ENCODE measurements at places on chromosomes 5 and 9.

DNA sequence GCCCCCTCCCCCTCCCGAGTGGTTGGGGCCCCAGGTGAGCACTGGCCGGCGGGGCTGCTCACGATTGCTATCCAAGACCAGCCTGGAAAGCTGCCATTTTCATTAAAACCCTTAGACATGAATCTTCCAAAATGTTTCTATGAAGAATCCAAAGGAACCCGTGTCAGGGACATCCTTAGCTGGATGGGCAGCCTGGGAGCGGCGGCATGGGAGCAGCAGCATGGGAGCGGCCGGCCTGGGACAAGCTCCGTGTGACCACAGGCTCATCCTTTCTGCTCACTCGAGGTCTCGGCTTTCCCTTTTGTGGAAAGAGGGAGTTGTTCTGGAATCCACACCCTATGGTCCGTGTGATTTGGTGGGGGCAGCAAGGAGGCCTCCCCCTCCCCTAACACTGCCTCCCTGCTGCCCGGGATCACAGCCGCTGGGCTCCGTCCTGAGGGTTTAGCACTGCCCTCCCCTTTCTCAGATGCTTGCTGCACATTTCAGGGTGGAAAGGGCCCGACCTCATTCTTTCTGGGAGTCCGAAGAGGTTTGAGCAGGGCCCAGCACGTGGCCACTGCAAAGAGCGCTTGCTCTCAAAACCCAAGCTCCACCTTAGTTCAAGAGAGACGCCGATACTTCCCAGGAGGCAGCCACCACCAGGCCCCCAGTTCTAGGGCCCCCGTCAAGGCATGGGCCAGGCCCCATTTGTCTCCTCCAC is 127.7 kb downstream of the RXRA start:
- no peak for DNase-seq

- no peak for DNase-seq
Measured at GRCh38 chr9:23741351-23741750, 84.7 kb downstream of the ELAVL2 start.

GRCh38 chr5:82185851-82186250 is 92.3 kb downstream of the RPS23 start:
- no peak for DNase-seq

DNA sequence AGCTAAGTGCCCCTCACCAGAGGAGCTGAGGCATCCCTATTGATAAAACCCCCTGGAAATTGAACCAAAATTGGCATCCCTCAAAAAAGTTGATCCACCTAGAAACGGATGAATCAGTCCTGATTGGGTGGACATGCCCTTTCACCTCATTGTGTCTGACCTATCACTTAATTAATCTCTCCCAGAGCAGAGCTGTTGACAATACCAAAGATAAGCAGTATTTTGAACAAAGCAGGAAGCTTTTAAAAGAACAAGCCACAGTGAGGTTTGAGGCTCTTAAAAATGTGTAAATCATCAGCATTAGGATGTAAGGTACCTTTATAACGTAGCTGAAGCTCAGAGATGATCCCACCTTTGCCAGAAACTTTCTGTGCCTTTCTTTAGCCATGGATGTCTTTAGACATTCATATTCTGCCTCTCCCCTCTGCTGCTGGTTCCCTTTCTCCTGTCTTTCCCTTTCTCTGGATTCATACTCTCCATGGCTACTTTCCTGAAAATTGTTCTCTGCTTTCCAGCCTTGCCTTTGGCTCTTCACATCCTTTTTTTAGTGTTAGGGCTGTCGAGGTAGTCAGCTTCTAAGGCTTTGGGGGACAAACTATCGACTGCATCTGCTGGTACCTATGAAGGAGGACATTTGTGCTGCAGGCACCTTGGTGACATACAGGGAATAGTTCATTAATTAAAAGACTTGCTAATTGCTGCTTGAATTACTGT is 7.8 kb upstream of the LHX2 start:
- no peak for DNase-seq

GRCh38 chr5:175166026-175166425 is 278.0 kb downstream of the DRD1 start:
- no peak for DNase-seq

GRCh38 chr9:27495480-27496134 is 28.5 kb upstream of the IFNK start:
- DNase-seq, result no peak

DNA sequence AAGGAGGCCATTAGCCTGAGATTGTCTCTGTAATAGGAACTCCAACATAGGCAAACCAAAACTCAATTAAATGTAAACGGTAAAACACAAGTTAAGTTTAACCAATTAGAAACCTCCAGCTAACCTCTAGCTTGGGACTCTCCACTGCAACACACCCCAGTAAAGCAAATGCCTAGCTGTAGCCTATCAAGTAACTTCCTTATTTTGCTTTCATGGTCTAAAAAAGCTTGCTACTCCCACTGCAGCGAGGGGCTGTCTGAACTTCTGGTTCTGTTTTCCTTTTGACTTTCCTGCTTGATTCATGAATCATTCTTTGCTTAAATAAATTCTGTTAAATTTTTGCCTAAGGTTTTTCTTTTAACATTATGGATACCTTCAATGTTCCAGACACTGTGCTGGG is 24.4 kb upstream of the C5orf46 start:
- no peak for DNase-seq

DNA sequence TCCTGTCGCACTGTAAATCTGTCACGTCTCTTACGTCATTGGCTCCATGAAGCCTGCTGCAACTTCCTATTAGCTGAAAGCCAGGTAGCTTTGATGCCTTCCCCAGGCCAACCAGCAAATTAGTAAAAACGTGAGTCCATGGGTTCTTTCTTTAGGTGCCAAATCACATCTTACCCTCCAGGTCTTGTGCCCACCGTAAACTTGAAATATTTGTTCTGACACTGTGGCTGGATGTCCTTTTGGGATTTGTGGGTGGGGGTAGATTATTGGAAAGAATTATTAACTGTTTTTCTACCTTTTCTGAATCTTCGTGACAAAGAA is 172.8 kb downstream of the NR3C1 start:
- DNase-seq, result no peak

DNA sequence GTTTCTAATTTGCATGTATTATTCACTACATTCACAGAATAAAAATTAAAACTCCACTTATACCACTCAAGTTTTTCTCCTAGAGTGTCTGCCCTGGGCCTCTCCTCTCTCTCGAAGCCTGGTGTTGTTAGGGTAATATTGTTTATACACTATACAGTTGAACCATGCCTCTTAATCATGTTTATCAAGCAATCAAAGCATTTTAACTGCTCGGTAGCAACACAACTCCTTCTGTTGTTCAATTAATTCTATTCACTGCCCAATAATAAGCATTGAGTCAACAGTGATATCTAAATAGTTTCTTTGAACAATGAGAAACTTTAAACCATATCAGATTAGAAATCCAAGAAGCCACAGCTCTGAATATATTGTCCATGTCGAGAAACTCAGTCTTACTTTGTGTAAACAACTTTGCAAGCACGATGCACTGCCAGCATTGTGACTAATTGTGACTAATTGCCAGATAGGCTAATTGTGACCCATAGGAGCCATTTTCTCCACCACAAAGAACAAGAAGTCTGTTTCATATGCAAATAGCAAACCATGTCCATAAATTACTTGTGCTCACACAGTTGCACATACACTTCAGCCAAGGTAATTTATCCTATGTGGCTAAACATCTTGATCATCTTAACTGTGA is at the start of gene DNAH5:
Gene DNAH5, minus strand, starts transcription at position 129 of the 640 bp plus-strand sequence. CDS start 250 bp downstream, outside the sequence.
- no peak for DNase-seq

DNA sequence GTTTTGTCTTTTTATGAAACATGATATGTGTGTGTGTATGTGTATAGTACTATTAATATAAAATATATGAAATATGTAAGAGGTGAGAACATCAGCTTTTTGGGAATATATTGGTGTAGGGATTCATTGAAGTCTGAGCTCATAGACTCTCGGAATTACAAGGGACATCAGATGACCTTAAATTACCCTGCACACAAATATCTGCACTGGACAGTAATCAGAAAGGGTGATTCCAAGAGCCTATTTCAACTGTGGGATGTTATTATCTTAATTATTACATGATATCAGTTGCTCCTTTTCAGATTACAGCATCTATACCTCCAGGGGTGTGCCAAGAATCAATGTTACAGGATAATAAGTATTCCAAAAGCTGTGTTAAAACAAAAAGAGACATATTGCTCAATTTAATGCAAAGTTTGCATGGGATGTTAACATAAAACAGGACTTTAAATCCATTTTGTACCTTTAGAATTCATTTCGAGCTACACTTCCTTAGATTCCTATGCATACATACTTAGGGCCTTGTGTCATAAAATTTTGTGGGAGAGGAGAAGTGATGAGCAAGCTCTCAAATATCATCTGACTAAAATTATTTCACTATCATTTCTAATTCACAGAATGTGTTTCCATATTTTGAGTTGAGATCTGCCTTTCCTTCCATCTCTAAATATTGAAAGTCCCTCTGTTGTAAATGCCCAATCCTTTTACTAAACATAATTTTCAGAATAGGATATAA is 365.2 kb downstream of the BRINP1 start:
- DNase-seq, result no peak

GRCh38 chr9:27542508-27542907 is 12.9 kb upstream of the MOB3B start:
- DNase-seq, result no peak

DNA sequence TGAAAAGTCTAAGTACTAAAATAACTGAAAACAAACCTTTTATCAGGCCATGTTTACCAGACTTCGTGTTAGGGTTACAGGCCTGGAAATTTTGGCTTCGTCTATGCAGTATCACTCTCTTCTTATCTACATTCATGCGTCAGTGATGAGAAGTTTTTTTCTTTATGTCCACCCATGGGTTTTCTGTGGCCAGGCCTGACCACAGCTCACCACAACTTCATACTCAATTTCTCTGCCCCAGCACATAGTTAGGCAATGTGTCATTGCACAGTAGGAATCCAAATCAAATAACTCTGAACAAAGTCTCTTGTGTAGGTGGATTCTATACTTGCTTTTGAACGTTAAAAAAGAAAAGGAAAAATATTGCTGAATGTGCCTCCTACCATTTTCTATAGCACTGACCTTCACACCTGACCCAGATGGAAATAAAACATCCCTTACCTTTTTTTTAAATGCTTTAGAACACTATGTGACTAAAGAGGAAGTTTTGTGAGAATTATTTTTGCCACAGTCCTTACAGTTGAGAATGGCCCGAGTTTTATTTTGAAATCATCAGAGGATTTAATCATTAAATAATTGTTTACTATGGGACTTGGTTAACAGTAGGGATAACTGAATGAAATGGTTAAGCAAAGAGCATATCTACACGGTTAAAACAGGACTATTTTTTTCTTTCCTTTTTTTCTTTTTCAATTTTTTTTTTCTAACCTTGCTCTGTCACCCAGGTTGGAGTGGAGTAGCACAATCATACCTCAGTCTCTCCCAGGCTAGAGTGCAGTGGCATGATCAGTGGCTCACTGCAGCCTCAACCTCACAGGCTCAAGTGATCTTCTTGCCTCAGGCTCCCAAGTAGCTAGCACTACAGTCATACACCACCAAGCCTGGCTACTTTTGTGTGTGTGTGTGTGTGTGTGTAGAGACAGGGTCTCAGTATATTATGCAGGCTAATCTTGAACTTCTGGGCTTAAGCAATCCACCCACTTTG is 1247.0 kb upstream of the ACO1 start:
- DNase-seq, result no peak

DNA sequence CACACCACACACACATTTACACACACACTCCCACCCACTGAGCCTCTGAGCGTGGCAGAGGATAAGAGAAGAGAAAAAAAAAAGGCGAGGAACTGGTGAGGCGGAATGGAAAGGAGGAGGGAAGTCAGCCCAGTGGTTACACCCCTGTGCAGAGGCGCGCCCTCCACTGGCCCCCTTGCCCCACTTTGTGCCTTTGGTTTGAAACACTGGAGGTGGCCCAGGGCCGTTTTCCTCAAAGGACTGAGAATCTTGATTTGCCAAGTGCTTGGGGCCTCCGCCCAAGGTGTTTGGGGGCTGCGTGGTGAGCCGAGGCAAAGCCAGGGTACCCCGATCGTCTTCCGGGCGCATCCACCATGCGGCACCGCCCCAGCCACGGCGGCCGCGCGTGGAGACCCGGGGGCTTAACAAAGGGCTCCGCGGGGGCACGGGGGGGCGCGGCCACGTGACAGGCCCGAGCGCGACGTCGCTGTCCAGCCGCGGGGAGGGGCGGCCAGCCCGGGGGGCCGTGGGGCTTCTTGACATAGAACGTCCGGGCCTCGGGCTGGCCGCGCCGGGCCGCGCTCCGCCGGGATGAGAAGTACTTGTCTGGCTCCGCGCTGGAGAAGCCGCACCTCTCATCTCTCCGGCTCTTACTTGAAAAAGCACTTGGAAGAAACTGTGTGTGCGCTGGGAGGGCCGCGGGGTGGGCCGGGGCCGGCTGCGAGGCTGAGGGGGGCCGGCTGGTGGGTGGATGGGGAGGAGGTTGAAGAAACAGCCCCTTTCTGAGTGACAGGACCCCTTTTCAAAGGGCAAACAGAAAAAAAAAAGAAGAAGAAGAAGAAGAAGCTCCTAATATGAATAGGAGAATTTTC is 21.0 kb downstream of the NR2F1 start:
- DNase-seq, result peak; percentile 71

DNA sequence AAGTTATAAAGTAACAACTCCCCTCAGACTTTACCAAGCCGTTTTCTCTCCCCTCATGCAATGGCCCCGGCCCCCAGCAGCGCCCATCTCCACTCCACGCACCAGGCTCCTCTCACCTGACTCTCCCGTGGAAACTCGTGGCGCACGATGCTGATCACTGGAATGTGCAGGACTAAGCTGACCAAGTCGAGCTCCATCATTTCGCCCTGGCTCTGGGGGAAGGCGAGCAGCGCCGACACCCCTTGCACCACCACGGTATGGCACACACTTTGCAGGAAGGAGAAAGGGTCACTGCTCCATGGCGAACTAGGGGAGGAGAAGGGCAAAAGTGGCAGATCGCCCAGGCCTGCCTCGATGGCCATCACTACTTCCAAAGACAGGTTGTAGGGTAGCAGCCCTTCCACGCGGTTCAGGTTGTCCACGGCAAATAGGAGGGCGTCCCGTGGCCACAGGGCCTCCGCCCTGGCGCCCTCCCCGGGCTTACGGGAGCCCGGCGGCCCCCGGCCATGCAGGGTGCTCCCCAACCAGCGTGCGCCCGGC is 1.2 kb downstream of the GRIN3A start:
- no peak for DNase-seq

- DNase-seq, result no peak
Measured at GRCh38 chr5:135332519-135333150, 66.4 kb downstream of the MACROH2A1 start.

- DNase-seq, result no peak
Measured at GRCh38 chr9:101668421-101668820, 70.0 kb downstream of the GRIN3A start.

DNA sequence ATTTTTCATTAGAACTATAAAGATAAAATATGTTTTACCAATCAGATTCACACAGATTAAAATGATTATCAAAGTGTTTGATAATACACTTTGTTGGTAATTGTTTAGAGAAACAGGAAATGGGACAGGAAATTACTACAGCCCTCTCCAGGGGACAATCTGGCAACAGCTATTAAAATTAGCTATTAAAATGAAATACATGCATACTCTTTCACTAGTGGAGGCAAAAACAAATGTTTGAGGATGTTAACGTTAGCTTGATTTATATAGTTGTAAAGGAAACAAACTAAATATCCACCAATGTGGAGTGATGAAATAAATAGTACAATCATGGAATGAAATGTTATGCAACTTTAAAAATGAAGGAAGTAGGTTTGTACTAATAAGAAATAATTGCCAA is 53.7 kb downstream of the TARS1 start:
- no peak for DNase-seq

- DNase-seq, result no peak
Measured at GRCh38 chr9:92645041-92645440, 24.9 kb downstream of the IPPK start.
